Naive B cell (primary cell): ENCODE measurements at places on chromosomes 5 and 9. TPM values are rescaled to one million over a fixed set of nuclear protein-coding genes. Genes with fewer than 3 reads are reported as not detected.

GRCh38 chr5:170010595-170010994, 30.3 kb upstream of the INSYN2B start:
- DNase-seq: no peak

GRCh38 chr9:134026581-134026980, 1.3 kb downstream of the BRD3OS start:
- no peak for DNase-seq

DNA sequence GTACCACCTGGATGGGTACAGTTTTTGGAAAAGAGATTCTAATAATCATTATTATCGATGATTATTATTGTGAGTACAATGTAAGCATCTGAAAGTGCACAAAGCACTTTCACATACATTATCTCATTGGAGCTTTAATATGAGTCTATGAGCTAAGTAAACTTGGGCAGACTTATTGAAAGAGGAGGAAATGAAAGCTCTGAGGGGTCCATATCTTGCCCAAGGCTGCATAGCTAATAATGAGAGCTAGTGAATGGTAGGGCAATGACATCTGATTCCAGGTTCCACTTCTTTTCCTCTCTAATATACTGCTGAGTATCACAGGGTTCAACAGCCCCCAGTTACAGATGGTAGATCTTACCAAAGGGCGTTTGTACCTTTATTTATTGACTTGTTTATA, 26.1 kb downstream of the TIMD4 start:
- DNase-seq: no peak

Gene SDHA
- polyA plus RNA-seq: 220 TPM

DNA sequence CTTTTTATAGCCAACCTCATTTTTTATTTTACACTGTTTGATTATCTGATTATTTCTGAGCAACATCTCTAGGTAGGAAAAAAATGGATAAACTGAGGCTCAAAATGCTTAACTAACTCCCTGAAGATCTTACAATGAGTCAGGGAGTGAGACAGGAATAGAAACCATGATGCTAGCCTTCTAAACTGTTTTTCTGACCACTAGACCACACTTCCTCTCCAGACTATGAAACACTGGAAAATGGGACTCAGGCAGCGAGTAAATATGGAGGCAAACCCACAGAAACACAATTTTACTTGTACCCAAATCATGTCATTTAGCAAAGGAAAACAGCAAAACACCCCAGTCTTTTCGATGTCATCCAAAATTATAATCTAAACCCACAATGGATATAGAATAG, 129.9 kb upstream of the ANKH start:
- no peak for DNase-seq

Gene TMEFF1
- polyA plus RNA-seq: not detected

- DNase-seq: no peak
Measured at GRCh38 chr5:90421136-90421535, 11.6 kb upstream of the CETN3 start.

Gene ANAPC2
- 6.2 TPM for polyA plus RNA-seq
